ENCODE measurements at places on chromosomes 3 and 15.

DNA sequence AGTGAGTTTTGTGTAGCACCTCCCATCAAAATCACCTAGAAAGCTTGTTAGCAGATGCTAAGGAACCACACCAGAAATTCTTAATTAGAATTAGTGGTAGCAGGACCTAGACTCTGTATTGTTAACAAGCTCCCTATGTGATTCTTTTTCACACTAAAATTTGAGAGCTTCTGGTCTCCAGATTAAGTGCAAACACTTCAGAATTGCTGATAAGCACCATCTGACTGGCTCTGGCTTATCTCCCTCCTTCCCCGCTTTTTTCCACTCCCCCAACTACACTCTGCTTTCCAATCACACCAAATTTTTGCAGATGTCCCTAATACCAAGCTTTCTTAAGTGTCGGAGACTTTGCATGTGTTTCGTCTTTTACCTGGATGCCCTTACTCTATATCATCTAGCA lies 410.1 kb upstream of the DPH6 start:
- DNase-seq: no peak
- no peaks in the 10 kb centered on the region for H3K36me3 ChIP-seq
- H3K27me3 ChIP-seq: no peaks in the 10 kb centered on the region
- H3K4me1 ChIP-seq: no peaks in the 10 kb centered on the region
- H3K4me3 ChIP-seq: no peak overlapping the region

DNA sequence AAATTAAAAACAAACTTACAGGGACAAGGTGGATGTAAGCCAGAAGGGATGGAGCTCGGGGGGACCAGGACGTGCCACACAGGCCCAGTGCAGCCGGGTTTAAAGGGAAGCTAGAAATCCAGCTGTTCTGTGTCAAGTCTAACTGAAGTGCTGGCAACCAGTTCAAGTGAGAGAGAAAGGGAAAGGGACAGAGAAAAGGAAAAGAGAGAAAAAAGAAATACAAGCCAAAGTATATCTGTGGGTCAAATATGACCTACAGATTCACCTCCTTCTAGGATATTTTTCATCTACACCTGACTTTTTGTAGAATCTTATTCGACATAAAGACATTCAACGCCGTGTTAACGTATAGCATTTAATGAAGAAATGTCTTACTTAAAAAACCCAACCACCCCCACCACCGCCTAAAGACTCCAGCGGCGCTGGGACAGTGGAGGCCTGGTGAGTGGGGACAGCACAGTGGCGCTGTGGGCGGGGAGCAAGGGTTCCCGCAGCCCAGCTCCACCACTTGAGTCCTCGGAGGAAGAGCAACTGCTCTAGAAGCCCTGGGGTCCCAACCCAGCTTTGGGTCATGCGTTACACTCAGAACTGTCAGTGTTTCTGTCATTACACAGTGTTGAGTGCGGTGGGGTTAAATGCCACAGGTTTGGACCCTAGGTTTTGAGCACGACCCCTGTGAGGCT lies 62.3 kb downstream of the CHSY1 start:
- H3K27me3 ChIP-seq: no peaks in the 10 kb centered on the region
- no peak overlapping the region for H3K4me3 ChIP-seq
- H3K27ac ChIP-seq: no peak overlapping the region
- no peaks in the 10 kb centered on the region for H3K4me1 ChIP-seq
- H3K36me3 ChIP-seq: no peaks in the 10 kb centered on the region

- no peaks in the 10 kb centered on the region for H3K4me1 ChIP-seq
- no peak overlapping the region for H3K4me3 ChIP-seq
- no peak overlapping the region for H3K27ac ChIP-seq
- no peaks in the 10 kb centered on the region for H3K36me3 ChIP-seq
Measured at GRCh38 chr3:166685246-166685645, 694.9 kb downstream of the ZBBX start.

DNA sequence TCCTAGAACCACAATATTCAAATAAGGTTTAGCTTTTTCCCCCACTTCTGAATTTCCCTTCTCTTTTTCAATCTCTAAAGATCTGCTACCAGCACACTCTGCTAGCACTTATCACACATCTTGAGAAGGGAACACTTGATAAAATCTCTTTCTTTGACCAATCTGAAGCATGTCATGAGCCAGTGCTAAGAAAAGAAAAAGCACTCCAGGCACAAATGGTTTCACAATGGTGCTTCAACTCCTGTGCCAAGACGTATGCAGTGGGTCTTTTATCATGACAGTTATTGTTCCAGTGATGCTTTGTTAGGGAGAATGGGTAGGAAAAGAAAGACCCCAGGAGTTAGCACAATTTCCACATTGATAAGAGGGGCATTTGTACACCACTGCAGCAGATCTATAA lies 248.4 kb downstream of the ZNF385D start:
- no peak for DNase-seq
- H3K4me1 ChIP-seq: no peaks in the 10 kb centered on the region
- no peak overlapping the region for H3K27ac ChIP-seq
- H3K27me3 ChIP-seq: no peaks in the 10 kb centered on the region

GRCh38 chr15:94287794-94288246 lies 56.5 kb downstream of the MCTP2 start:
- no peaks in the 10 kb centered on the region for H3K27me3 ChIP-seq
- DNase-seq: no peak
- H3K4me3 ChIP-seq: no peak overlapping the region
- no peak overlapping the region for H3K27ac ChIP-seq
- H3K4me1 ChIP-seq: no peaks in the 10 kb centered on the region

GRCh38 chr15:75669879-75670212 lies 22.1 kb downstream of the SNX33 start:
- H3K4me1 ChIP-seq: peaks cover 100% of the 10 kb centered on the region
- H3K27ac ChIP-seq: peak overlapping the region; percentile 99
- no peaks in the 10 kb centered on the region for H3K27me3 ChIP-seq

GRCh38 chr15:64621056-64621455 lies 154.3 kb downstream of the RBPMS2 start:
- H3K27me3 ChIP-seq: no peaks in the 10 kb centered on the region
- H3K4me3 ChIP-seq: no peak overlapping the region
- DNase-seq: no peak
- no peaks in the 10 kb centered on the region for H3K4me1 ChIP-seq

DNA sequence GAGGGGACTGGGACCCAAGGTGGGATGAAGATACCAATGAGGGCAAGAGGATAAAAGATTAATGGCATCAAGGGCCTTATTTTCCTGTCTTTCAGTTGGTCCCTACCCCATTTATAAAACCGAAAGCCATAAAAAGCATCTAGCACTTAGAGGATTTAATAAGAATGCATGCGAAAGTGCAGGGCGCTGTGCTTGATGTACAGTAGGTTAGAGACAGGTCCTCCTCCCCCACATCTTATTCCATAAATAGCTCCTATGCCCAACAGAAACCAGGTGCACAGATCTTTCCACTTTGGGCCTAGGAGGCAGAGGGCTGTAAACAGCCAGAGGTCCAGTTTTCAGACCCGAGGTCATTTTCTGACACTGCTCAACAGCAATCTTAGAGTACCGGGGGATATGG lies 1.2 kb downstream of the LPCAT4 start:
- peaks cover 44% of the 10 kb centered on the region for H3K4me1 ChIP-seq
- H3K27ac ChIP-seq: peak overlapping the region; percentile 25
- 0 out of 2 replicates have a peak, but pooled peaks cover 3% of the 10 kb centered on the region for H3K36me3 ChIP-seq
- H3K27me3 ChIP-seq: no peaks in the 10 kb centered on the region
- H3K4me3 ChIP-seq: peak overlapping the region; percentile 72

Data from PC-9 (cell line).